AG09309 (cell line): ENCODE measurements at places on chromosomes 16 and 17.

GRCh38 chr17:81298991-81299738 lies 4.1 kb upstream of the SLC38A10 start:
- DNase-seq = no peak

DNA sequence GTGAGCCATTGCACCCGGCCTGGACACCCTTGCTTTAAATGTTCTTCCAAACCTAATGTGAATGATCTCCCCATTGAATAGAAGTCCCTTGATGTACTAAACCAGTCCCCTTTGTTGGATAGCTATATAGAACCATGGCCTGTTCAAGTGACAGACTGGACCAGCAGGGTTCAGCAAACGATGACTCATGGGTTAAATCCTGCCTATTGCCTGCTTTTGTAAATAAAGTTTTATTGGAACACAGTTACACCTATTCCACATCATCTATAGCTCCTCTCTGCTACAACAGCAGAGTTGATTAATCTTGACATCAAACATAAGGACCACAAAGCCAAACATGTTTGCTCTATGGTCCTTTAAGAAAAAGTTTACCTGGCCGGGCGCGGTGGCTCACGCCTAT lies 56.1 kb downstream of the CRISPLD2 start:
- no peak for DNase-seq

DNA sequence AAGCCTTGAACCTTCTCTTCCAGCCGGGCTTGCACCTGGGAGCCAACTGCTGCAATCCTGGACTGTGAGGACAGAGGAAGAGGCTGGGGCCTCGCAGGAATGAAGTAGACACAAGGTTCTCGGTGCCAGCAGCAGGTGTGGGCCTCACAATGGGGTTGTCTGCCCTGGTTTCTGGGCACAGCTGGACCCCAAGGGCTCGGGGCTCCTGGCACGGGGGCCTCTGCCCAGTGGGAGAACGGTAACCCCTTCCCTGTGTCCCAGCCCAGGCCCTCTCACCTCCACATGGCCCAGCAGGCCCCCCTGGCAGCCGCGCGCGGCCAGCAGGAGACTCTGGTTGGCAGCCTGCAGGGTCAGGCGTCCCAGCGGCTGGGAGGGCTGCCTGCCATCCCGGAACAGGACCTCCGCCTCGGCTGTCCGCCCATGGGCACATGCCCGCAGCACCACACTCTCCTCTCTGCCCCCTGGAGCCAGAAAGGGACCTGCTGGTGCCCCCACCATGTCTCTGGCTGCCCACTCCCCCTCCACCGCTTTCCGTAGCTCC lies 46.9 kb downstream of the RMI2 start:
- DNase-seq = no peak

- peak; percentile 50 for DNase-seq
Measured at GRCh38 chr17:29640413-29640812, 17.7 kb upstream of the CORO6 start.

- DNase-seq = no peak
Measured at GRCh38 chr17:81865733-81866439, 5.3 kb downstream of the ARHGDIA start.

- no peak for DNase-seq
Measured at GRCh38 chr17:48416971-48417370, 13.0 kb downstream of the SKAP1 start.

GRCh38 chr17:76370261-76370993 lies 14.0 kb upstream of the SPHK1 start:
- peak; percentile 92 for DNase-seq

DNA sequence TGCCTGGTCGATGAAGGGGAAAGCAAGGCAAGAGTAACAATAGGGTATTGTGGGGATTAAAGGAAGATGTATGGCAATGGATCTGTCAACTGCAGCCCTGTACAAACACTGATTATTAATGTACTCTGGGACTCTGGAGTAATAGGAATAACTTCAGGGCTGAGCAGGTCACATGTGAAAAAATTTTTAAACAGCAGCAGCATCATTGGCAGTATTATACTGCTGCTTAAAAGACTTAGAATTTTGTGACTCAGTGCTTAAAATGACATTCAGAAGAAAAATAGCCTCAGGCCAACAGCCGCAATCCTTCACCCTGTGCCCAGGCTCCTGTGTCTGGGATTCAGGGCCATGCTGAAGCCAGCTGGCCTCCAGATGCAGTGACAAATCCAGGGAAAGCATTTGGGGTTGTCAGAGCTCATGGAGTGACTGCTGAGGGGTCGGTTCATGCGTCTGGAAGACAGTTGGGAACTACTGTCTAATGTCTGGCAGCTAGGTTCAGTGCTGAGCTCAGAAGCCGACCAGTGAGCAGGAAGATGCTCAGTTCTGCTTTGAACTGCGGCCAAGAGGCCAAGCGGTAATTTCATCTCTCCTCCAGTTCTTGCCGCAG lies 22.2 kb downstream of the TEX2 start:
- peak; percentile 60 for DNase-seq

GRCh38 chr17:48412841-48413240 lies 17.2 kb downstream of the SKAP1 start:
- no peak for DNase-seq

- DNase-seq = no peak
Measured at GRCh38 chr16:48432136-48432535, 46.9 kb upstream of the SIAH1 start.

DNA sequence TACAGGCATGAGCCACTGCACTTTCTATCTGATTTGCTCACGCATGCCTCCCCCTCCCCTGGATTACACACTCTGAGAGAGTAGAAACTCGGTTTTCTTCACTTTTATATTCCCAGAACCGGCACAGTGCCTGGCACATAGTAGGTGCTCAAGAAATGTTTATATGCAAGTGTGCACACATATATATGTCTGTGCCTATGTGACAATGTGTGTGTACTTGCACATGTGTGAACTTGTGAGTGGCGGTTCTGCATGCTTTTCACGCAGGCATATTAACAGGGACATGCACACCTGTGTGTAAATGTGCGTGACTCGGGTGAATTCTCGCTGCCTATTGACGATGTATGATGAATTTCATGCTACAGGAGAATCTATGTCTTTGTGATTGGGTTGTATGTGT lies 22.1 kb upstream of the IL21R start:
- DNase-seq = no peak

- no peak for DNase-seq
Measured at GRCh38 chr17:67353929-67354574, 12.3 kb downstream of the PSMD12 start.

- DNase-seq = no peak
Measured at GRCh38 chr17:64126918-64127317, 3.0 kb downstream of the ERN1 start.

GRCh38 chr17:74637265-74637664 lies 13.7 kb upstream of the CD300E start:
- no peak for DNase-seq

DNA sequence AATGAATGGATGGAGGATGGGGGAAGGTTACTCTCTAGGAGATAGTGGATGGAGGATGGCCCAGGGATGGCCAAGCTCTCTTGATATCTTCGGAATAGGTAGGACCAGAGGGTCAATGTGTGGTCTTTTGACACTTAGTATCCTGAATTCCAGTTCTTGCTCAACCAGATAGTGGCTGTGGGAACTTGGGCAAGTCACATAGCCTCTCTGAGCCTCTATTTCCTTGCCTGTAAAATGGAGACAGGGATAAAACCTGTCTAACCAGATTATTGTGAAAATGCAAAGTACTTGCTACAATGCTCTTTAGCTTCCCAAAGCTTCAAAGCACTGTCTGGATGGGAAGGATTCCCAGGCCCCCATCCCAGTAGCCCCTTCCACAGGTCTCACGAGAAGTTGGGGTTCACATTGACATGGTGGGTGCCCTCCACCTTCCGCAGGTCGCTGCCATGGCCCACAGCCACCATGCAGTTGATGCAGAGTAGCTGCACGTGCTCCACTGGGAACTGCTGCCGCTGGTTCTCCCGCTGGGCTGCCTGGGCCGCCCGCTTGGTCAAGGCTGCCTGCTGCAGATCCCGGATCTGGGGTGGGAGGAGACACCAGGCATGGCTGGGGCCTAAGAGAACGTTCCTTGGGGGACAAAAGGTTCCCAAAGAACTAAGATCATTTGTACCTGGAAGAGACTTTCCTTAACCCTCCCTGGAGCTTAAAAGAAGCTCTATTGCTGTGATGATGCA lies 5.1 kb upstream of the ZNF385C start:
- DNase-seq = no peak

DNA sequence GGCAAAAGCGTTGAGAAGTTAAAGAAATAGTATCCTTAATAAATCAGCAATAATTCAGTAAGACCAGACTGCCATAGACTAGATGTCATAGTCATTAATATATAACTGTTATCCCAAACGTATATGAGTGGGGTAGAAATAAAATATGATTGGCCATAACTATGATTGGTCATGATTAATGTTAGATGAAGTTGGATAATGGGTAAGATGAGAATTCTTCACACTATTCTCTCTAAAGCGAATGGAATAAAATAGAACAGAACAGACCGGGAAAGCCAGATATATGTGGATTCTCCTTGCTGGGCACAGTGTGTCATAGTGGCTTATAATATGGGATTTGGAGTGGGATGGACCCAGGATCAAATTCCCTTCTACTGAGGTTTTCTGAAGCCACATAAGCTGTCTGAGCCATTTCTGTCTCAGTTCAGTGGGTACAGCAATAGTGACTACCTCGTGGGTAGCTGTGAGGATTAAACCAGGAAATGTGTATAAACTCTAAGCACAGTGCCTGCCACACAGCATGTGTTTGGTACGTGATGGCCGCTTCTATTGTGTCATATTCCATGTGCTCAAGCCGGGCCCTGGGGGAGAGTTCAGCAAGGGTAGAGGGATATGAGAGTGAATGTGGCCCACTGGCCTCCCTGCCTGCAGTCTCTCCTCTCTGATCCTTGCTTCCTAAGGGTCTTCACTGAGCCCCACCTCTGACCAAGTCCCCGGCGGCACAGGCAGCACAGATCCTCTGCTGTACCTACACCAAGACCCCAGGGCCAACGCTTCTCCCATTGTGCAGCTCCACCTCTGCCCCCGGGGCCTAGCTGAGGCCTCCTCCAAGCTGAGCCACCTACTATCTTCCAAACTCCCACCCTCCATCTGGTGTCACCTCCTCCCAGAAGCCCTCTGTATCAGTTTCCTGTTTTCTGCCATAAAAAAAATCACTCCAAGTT lies 3.7 kb downstream of the CETP start:
- DNase-seq = no peak
